ENCODE measurements at places on chromosomes 4 and X.

DNA sequence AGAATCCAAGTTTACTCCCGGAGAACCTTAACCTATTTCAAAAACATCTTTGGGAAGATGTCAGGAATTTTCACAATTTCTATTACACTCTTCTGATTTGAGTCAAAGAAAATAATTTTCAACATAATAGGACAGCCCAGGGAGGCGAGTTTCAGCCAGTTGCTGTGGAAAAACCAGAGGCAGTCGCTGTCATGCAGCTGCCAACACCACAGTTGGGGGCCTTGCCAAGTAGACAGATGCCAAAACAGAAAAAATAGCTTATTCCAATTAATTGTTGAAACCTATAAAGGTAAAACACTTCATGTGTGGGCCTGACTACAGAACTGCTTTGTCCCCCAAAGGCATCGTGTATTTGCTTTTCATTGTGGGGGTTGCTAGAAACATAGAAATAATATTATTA is 225.8 kb downstream of the DMD start:
- DNase-seq, result no peak

DNA sequence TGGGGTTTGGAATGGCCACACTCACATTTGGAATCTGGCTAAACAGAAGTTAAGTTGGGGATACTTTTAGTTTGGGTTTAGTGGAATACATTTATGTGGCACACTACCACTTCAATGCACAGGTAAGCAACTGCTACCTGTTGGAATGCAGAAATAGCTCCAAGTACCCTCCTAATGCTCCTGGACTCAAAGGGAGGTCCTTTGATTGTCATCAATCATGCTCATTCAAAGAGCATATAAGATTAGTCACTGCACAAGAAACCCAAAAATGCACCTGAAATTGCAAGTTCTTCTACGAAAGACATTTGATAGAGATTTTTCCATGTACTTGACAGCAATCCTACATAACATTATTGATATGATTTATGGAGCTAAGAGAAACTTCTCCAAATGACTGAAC is 247.7 kb downstream of the ANKRD50 start:
- DNase-seq, result no peak

GRCh38 chr4:94714365-94715160 is 43.2 kb upstream of the BMPR1B start:
- no peak for DNase-seq

- no peak for DNase-seq
Measured at GRCh38 chr4:95105983-95106382, 348.2 kb downstream of the BMPR1B start.

DNA sequence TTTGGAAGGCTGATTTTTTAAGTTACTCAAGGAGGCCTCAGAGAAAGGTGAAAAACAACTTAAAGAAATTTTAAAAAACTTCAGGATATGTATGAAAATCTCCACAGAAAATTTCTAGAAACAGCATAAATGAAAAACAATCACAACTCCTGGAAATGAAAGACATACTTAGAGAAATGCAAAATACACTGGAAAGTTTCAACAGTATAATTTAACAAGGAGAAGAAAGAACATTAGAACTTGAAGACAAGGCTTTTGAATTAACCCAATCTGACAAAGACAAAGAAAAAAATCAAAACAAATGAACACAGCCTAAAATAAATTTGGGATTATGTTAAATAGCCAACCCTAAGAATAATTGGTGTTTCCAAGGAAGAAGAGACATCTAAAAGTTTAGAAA is 300.5 kb downstream of the ANTXR2 start:
- DNase-seq, result no peak

DNA sequence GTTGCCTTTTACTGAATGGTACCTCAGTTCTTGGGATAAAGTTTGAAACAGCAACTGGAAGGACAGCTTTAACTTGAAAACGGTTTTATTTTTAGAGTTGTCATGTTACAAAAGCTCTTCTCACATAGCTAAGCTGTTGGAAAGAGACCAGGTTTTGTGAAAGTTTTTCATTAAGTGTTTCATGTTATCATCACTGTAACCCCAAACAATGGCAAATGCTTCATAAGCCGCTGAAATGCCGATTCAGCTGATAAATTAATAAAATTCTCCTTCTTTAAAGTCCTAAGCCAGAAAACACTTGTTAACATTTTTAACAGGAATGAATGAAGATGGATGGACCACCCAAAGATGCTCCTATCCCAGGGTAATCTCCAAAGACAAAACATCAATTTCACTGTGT is 76.1 kb upstream of the IRF2 start:
- DNase-seq, result no peak

DNA sequence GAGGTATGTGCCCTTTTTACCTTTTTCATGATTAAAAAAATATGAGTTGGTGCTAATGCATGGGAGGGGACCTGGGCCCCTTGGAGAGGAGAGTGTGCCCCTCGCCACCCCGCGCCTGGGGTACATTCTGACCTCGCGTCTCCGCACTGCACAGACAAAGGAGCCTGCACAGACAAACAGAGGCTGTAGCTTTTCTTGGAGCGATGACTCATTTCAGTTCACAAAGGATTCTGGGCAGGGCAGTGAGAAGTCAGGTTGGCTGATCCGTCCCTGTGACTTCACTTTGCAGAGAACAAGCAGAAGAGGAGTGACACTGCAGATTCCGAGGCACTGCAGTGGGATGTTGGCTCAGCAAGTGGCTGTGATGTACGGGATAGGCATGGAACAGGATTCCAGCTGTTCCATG is 82.9 kb downstream of the STOX2 start:
- no peak for DNase-seq

DNA sequence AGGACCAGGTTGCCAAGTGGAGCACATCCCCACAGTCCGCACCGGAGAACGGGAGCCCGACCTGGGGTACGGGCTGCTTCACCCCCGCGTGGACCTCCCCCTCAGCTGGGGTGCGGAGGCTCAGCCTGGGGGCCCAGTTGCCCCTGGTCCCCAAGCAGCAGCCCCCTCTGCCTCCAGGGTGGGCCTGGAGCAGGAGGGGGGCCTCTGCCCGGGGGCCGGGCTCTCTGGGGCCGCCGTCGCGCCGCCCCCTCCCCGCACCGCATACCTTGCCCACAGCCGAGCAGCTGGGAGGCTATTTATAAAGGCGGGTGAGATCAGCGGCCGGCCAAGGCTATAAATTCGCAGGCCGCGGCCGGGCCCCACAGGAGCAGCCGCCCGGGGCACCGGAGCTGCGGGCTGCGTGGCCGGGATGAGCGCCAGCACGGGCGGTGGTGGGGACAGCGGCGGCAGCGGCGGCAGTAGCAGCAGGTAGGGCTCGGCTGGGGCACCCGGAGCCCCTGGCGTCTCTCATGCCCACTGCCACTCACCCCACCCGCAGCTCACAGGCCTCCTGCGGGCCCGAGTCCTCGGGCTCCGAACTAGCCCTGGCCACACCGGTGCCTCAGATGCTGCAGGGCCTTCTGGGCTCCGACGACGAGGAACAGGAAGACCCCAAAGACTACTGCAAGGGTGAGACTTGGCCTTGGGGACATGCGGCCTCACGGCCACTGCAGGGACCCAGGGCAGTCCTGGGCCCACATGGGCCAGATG is at the start of gene SRPK3:
TSS of gene SRPK3 (plus strand) at position 364 of the 750 bp plus-strand sequence. CDS start at position 410, 46 bp downstream.
- peak; percentile 10 for DNase-seq

- DNase-seq, result no peak
Measured at GRCh38 chrX:31580726-31581125, 508.9 kb upstream of the FTHL17 start.

GRCh38 chr4:88630756-88631155 is 38.5 kb downstream of the HERC3 start:
- no peak for DNase-seq

- no peak for DNase-seq
Measured at GRCh38 chr4:86380181-86380724, 20.4 kb upstream of the MAPK10 start.

- no peak for DNase-seq
Measured at GRCh38 chrX:21831496-21831895, 7.9 kb upstream of the MBTPS2 start.

DNA sequence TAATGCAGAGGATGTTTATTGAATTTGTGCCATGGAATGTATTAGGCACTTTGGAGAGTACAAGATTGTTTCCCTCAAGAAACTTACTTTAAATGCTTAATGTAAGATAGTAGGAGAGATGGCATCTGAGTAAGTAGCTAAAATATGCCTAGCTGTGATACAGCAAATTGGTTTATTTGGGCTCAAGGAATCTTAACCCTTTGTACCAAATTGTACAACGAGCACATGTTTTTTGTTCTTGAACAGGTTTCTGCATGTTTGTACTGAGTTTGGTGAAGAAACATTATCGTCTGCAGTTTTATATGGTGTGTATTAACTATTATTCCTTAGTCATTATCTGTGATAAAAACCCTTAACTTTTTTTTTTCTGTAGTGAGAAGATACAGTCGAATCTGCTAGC is 48.6 kb downstream of the CDS1 start:
- no peak for DNase-seq

- DNase-seq, result no peak
Measured at GRCh38 chr4:11746734-11747133, 318.0 kb upstream of the HS3ST1 start.

DNA sequence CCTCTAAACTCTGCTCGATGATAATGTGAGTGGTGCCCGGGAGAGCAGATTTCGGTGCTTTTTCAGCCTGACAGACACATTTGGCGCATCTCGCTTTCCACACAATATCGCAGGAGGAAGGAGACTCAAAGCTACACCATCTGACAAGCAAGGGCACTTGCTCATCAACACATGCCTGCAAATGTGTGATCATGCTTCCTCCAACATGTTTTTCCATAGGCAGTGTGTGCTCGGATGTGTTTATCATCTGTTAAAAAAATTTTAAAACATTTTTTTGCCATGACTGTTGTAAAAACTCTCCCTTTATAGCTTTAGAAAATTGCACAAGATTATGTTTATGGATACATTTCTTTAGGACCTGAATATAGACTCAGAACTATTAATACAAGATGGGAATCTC is 170.3 kb upstream of the PUDP start:
- DNase-seq, result no peak

- peak; percentile 31 for DNase-seq
Measured at GRCh38 chrX:102712981-102713625, 855 bp downstream of the GPRASP2 start.

GRCh38 chr4:94741304-94741703 is 16.5 kb upstream of the BMPR1B start:
- no peak for DNase-seq

DNA sequence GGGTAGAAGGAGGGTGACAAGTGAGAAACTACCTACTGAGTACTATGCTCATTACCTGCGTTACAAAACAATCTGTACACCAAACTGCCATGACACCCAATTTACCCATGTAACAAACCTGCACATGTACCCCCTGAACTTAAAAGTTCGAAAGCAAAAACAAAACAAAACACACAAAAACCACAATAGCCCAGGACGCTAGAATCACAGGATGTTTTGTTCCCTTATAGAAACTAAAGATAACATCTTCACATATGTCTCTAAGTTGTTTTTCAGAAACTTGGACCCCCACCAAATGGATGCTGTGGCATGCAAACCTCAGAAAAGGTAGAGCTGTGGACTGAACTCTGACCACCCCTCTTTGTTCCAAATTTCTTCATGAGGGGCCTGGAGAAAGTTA is 25.2 kb upstream of the PNMA5 start:
- DNase-seq, result no peak

GRCh38 chr4:188221090-188221489 is 81.8 kb downstream of the TRIML1 start:
- no peak for DNase-seq

- no peak for DNase-seq
Measured at GRCh38 chr4:62571494-62571893, 1371.4 kb downstream of the ADGRL3 start.

GRCh38 chrX:136643243-136643642 is 4.7 kb upstream of the CD40LG start:
- no peak for DNase-seq

DNA sequence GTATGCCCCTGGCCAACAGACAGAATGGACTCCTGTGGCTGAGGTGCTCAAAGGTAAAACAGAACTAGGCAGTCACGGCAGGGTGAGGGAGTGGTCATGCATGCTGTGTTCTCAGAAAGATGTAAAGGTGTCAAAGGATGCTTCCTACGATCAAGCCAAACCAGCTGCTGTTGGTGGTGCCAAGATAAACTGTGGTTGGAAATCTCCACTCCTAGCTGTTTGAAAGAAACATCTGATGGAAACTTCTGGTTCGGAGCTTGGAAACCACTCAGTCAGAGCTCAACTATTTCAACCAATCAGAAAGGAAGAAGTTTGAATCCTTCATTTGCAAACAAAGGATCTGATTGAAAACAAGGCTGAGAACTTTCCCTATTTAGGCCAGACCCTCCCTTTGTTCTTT is 68.5 kb upstream of the DDX60 start:
- no peak for DNase-seq

- no peak for DNase-seq
Measured at GRCh38 chrX:109327251-109327650, 154.6 kb downstream of the GUCY2F start.

DNA sequence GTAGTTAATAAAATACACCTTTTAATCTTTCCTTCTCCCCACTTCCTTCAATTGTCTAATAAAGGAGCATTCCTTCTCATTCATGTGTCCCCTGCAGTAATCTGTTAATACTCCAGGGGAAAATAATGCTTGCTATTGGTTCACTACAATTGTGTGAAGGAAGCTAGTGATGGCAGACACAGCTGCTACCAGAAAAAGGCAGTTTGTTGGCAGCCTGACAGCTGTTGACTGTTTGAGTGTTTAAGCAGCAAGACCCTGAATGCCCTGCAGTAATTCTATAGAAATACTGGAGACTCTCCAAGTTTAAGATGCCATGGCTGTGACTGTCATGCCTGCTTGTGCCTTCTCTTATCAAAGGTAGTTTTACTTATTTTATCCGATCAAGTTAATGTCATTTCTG is 359.5 kb downstream of the C4orf33 start:
- peak; percentile 82 for DNase-seq

DNA sequence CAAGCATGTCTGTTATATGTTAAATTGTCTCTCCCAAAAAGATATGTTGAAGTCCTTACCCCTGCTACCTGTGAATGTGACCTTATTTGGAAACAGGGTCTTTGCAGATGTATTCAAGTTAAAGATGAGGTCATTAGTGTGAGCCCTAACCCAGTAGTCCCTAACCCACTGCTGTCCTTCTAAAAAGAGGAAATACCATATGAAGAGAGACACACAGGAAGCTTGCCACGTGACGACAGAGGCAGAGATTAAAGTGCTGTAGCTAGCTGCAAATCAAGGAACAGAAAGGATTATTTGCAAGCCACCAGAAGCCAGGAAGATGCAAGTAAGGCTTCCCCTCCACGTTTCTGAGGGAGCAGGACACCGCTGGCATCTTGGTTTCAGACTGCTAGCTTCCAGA is 150.1 kb downstream of the HNRNPD start:
- no peak for DNase-seq

GRCh38 chrX:64352081-64352480 is 43.2 kb downstream of the MTMR8 start:
- no peak for DNase-seq

DNA sequence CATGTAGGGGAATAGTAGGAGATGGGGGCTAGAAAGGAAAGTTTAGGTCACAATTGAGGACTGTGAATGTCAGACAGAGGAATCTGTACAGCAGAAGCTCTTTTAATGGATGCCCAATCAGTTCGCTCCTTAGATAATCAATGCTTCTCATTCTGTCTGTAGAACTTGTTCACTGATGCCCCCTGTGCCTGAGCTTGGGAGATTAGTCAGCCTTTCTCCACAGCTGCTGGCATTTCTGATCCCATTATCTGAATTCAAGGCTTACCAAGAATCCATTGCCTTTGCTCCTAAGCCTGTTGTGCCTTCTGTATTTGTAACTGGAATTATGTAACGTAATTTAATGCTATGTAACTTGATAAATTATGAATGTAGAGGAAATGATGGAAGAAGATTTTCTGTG is 53.2 kb upstream of the BBS12 start:
- no peak for DNase-seq

- DNase-seq, result no peak
Measured at GRCh38 chr4:153950100-153950979, 161.5 kb upstream of the SFRP2 start.
